ENCODE measurements at places on chromosomes 7 and 10. TPM values are rescaled to one million over a fixed set of nuclear protein-coding genes. Genes with fewer than 3 reads are reported as not detected.
A peak's percentile ranks its signal among the peaks of the same experiment; 100 is the strongest.

The SPDYE8 gene
- not detected for total RNA-seq

GRCh38 chr7:100003711-100004661 lies 11.4 kb upstream of the ZKSCAN1 start:
- peak; percentile 82 for DNase-seq

DNA sequence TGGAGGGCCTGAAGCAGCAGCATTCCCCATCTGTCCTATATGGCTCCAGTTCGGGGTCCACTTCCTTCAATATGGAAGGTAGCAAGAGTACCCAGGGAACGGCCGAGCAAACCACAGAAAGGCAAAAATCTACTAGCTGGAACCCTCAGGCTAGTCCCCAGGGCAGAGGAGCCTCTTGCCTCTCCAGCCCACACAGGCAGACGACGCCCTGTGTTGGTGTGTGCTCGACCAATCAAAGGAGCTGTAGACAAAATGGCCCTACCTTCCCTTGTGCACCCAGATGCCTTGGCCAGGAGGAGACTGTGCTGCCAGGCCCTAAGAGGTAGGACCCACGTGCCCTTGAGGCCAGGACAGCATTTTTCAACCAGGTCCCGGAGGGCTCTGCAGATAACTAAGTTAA lies 91.5 kb downstream of the FAM53B start:
- no peak for DNase-seq

DNA sequence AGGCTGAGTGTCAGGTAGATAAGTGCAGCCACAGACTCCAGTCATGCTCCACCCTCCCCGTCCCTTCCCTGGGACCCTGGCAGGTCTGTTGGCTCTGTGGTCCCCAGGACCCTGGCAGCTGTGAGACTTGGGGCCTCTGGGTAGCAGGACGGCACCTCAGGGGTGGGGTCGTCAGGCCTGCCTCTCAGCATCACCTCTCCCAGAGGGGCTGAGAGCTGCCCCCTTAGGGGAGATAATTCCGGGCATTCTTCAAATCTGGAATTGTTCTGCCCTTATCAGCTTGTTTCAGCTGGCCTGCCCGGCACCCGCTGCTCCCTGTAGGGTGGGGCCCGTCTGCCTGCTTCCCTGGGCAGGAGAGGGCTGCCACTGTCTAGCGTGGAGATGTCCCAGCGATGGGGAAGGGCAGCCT lies 23.3 kb downstream of the PODXL start:
- no peak for DNase-seq

DNA sequence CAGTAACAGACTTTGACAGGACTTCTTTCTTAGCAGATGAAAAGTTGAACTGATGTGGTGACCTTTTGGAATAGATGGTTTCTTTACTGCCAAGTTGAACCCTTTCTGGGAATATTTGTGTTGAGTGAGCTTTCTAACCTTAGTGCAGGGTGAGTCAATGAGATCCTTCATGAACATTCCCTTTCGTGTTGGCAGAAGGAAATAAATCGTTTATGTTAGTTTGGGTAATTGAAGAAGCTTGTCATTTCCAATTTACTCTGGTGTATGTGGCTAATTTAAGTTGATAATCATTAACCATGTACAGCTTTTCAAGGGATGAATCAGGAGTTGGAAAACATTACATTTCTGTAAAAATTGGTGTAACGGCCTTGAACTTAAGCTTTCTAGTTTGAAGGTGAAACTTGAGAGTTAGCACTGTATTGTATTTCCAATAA lies 43.4 kb downstream of the PTTG1IP2 start:
- DNase-seq = no peak

- no peak for DNase-seq
Measured at GRCh38 chr10:83522881-83523386, 616.4 kb upstream of the GHITM start.
